ENCODE measurements at places on chromosomes 3 and 15.

GRCh38 chr3:160754371-160754854 lies 1.6 kb upstream of the PPM1L start:
- no peak for DNase-seq

- DNase-seq: no peak
Observed at GRCh38 chr15:32096213-32096612, 65.9 kb downstream of the CHRNA7 start.

DNA sequence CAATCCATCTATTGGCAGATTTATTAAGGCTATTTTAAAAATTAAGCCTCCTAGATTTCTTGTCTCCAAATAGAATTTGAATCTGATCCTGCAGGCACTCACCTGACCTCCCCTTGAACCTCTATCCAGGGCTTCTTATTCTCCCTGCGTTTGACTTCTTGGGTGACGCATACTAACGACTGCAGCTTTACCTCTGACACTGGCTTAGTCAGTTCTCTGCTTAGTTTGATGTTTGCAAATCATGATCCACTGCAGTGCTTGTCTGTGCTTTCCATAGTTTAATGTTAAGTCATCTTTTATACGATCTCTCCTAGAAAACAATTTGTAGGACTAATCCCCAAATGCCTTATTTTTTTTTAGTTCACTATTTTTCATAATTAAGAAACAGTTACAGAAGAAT lies 233.1 kb downstream of the ROBO1 start:
- DNase-seq: no peak

GRCh38 chr3:124791142-124791541 lies 60.9 kb downstream of the UMPS start:
- no peak for DNase-seq

- no peak for DNase-seq
Observed at GRCh38 chr3:65625305-65625704, 413.4 kb downstream of the MAGI1 start.

DNA sequence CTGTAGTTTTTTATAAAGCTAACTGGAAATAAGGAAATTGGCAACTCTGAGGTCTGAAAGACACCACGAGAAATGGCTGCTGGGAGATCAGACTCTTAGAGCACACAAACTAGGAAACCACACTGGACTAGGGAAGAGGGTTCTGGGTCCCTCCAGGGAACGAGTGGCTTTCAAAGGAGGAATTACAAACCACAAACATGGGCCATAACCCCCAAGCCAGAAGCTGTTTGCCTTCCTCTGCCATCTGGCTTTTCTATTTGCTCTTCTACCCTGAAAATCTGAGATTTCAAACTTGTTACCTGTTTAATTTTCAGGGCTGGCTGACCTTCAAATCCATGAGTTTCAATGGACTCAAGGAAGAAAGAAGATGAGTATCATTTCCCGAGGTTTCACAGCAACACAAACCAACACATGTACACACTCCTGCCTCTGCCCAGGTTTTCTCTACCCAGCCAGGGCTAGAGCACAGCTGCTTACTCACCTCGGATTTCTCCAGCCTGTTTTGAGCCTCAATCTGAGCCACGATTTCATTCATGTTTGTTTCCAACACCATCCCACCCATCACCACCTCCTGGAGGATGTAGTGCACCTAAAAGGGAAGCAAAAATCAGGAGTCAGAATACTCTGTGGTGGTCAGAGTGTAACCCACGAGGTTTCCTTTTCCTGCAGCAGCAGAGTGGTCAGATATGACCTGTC lies 22.6 kb upstream of the ANPEP start:
- no peak for DNase-seq

GRCh38 chr3:127589600-127590281 lies 792 bp downstream of the TPRA1 start:
- no peak for DNase-seq

Data from liver (tissue), 10 donors.